A549 treated with CORT108297 at 1 μM for 4 hours (cell line): ENCODE measurements at places on chromosomes 11 and 22. TPM values are rescaled to one million over a fixed set of nuclear protein-coding genes. Genes with fewer than 3 reads are reported as not detected.

Gene OR52A1
- not detected in 5 replicates for total RNA-seq

Gene LAYN
- total RNA-seq, result 4.3 to 6.5 TPM (median 4.9 TPM) in 5 replicates

Gene MMP10
- total RNA-seq, result 0.59 to 1.3 TPM (median 0.88 TPM) in 5 replicates

Gene PGA5
- not detected in 5 replicates for total RNA-seq

Gene SYCE3
- 0.23 to 0.34 TPM (median 0.30 TPM) in 3 of 5 replicates, not detected in the others for total RNA-seq

Gene APOA1
- 0.13 to 0.20 TPM (median 0.16 TPM) in 5 replicates for total RNA-seq

Gene TAGLN
- total RNA-seq, result 61.4 to 151 TPM (median 112 TPM) in 5 replicates

Gene TMPRSS4
- not detected in 5 replicates for total RNA-seq

Gene OR52I1
- total RNA-seq, result not detected in 5 replicates

Gene RASL10A
- 0.21 to 0.61 TPM (median 0.37 TPM) in 4 of 5 replicates, not detected in the other for total RNA-seq

Gene UPB1
- total RNA-seq, result not detected in 5 replicates

Gene DEFB131B
- total RNA-seq, result not detected in 5 replicates

Gene CTTN
- total RNA-seq, result 216 to 223 TPM (median 221 TPM) in 5 replicates

Gene YIF1A
- 94.0 to 127 TPM (median 124 TPM) in 5 replicates for total RNA-seq

Gene RASD2
- 0.74 to 1.3 TPM (median 1.2 TPM) in 5 replicates for total RNA-seq

Gene OR10D3
- total RNA-seq, result not detected in 5 replicates

Gene C1QTNF6
- total RNA-seq, result 9.5 to 14.8 TPM (median 13.2 TPM) in 5 replicates

Gene SCYL1
- total RNA-seq, result 44.7 to 67.1 TPM (median 63.3 TPM) in 5 replicates

Gene OR51E2
- not detected in 5 replicates for total RNA-seq
